ENCODE measurements at places on chromosomes 13 and 19.

- DNase-seq = no peak
Measured at GRCh38 chr13:84894749-84895148, 904.5 kb downstream of the SLITRK6 start.

DNA sequence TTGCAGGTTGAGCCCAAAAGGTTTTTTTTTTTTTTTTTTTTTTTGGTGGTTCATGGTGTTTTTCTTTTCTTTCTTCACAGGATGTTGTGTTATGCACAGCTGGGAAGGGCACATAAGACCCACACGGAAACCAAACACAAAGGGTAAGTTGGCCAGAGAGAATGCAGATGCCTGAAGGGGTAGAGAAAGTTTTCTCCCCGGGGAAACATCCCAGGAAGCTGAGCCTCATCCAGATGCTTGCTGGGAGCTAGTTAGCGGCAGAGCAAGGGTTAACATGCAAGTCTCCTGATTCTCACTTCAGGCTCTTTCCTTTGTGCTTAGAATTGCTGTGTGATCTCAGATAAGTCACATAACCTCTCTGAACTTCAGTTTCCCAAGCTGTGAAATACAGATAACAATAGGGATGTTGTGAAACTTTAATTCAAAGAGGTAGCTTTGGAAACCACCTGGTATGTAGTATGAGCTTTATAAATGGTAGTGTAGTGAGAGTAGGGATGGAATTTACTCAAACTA lies 3.1 kb downstream of the ADGRE1 start:
- no peak for DNase-seq

DNA sequence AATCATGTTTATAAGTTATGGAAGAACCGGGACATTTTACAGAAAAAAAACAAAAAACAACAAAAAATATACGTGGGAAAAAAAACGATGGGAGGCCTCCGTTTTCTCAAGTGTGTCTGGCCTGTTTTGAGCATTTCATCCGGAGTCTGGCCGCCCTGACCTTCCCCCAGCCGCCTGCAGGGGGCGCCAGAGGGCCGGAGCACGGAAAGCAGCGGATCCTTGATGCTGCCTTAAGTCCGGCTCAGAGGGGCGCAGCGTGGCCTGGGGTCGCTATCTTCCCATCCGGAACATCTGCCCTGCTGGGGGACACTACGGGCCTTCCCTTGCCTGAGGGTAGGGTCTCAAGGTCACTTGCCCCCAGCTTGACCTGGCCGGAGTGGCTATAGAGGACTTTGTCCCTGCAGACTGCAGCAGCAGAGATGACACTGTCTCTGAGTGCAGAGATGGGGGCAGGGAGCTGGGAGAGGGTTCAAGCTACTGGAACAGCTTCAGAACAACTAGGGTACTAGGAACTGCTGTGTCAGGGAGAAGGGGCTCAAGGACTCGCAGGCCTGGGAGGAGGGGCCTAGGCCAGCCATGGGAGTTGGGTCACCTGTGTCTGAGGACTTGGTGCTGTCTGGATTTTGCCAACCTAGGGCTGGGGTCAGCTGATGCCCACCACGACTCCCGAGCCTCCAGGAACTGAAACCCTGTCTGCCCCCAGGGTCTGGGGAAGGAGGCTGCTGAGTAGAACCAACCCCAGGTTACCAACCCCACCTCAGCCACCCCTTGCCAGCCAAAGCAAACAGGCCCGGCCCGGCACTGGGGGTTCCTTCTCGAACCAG lies 1.8 kb upstream of the APOE start:
- DNase-seq = peak; percentile 82

DNA sequence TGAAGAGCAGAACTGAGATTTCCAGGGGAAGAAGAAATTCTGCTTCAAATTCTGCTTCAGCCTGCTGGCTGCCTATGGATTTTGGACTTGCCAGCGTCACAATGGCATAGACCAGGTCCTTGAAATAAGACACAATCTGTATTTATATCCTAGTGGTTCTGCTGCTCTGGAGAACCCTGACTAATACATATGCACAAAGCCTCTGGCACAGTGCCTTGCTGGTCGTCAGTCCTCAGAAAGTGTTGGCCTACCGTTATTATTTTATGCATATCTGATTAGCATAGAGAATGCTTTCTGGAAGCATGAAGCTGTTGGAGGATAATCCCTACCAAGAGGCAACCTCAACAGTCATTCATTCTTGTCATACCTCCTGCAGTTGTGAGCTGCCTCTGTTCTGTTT lies 213.7 kb downstream of the B3GLCT start:
- no peak for DNase-seq

DNA sequence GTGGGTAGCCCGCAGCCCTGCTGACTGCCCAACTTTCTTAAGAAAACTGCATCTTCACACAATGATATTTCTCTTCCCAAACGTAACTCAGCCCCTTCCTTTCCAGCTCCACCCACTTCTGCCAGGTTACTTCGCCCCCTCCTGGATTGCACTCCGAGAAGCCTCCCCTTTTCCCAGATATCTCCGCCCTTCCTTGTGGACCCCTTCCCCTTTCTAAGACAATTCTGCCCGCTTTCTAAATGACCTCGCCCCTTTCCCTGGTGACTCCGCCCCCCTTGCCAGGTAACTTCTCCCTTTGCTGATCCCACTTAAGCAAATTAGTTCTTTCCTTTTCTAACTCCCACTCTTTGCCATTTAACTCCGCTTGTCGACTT lies 2.6 kb downstream of the VSIG10L start:
- DNase-seq = peak; percentile 36

DNA sequence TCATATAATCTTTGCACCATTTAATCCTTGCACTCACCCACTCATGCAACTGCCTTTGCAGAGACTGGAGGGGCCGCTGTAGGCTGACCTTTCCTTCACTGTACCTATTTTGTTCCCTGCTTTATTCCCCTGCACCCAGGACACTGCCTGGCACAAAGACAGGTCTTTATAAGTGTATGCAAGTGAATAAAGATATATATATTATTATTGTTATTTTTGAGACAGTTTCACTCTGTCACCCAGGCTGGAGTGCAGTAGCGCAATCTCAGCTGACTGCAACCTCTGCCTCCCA lies 3.8 kb downstream of the ALOX5AP start:
- no peak for DNase-seq

DNA sequence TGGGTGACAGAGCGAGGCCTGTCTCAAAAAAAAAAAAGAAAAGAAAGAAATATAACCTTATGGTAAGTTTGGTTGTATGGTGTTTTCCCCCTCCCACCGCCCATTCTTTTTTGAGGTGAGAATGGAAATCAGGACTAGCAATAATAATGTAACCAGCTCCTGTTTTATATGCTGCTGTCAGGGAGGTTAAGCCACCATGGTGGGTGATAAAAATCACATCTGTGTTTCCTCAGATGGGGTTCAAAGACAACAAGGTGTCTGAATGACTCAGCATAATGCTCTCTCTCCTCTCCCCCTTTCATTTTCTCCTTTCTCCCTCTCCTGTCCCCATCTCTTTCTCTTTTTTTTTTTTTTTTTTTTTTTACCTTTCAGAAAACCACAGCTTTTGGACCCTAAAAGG lies 28.3 kb upstream of the GARRE1 start:
- DNase-seq = no peak

DNA sequence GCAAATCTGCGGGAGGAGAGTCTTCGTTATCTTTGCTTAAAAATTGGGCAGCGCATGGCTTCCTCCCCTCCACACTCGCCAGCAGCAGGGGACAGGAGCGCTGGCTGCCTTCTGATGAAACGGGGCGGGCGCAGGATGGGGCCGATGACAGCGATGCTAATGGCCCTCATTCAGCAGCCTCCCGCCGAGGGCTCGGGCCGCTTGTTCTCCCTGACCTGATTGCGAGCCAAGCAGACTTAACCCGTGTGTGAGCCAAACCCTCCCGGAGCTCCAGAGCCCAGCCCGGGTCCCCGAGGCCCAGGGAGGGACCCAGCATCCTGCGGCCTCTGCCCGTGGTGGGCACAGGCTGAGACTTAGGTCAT lies 90.3 kb downstream of the KDM4B start:
- DNase-seq = no peak

DNA sequence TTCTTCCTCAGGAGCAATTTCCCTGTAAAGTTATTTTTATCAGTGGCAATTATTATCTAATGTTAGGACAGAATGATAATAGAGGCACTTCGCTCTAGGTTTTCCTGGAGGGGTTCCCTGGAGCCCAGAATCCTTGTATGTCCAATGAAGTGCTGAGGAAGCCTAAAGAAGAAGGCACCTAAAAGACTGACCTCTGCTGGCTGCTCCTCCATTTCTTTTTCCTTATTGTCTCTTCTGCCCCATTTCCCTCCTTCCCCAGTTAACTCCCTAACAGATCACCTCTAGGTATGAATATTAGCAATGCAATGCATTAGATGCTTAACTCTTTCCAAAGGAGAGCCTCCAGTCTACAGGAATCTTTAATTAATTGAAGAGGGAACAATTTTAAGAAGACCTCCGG lies 985.4 kb downstream of the DIAPH3 start:
- DNase-seq = no peak

DNA sequence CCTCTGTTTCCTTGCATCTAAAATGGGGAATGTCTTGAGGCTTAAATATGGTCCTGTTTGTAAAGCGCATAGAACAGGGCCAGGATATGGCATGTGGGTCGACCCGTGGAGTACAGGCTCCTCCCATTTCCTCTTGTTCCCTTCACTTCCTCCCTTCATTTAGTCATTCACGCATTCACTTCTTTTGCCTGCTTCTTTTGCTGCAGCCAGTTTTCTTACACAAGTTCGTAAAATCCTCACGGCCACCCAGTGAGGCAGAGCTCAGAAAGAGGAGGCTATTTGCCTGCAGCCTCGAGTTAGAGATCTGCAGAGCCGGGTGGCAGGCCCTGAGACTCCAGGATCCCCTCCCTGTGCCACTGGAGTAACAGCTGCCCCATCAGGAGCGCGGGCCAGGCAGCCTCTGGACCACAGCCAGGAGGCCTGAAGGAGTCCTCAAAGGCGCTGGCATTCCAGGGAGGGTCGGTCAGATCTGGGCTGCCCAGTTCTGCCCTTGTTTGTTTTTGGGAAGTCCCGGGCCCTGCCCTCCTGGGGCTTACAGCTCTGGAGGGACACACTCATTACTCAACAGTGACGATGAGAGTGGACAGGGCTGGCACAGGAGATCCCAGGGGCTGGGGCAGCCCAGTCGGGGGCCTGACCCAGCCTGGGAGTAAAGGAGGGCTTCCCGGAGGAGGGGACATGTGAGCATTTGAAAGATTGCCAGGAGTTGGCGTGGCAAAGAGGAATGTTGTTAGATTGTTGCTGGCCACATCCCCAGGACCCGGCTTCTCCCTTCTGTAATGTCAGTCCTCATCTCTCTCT lies 4.6 kb downstream of the PPP5C start:
- no peak for DNase-seq

GRCh38 chr19:50723735-50724521 lies 764 bp downstream of the CLEC11A start:
- no peak for DNase-seq

- no peak for DNase-seq
Measured at GRCh38 chr13:27627380-27627779, 5.7 kb downstream of the POLR1D start.

- DNase-seq = no peak
Measured at GRCh38 chr13:48411147-48411794, 1.6 kb downstream of the LPAR6 start.

- DNase-seq = no peak
Measured at GRCh38 chr13:36915106-36915505, 4.9 kb downstream of the SMAD9 start.

- DNase-seq = no peak
Measured at GRCh38 chr19:3857449-3858003, 11.3 kb downstream of the ZFR2 start.

DNA sequence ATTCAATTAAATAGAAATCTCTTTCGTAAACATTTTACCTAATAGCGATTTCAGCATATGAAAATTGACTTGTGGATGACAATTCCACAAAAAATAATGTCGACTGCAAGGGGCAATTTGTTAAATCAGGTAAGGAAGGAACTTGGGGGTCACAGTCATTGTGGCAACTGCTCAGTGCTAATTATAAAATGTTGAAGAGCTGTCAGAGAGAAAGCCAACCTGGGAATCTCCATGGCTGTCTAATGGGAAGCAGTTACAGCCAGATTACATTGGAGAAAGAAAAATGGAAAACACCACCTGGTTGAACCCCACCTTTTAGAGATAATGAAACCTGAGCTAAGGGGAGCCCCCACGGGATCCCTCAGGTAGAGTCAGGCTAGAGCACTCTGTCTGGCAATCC lies 373.9 kb downstream of the FOXO1 start:
- DNase-seq = no peak

GRCh38 chr13:29716493-29716892 lies 121.0 kb upstream of the SLC7A1 start:
- no peak for DNase-seq

DNA sequence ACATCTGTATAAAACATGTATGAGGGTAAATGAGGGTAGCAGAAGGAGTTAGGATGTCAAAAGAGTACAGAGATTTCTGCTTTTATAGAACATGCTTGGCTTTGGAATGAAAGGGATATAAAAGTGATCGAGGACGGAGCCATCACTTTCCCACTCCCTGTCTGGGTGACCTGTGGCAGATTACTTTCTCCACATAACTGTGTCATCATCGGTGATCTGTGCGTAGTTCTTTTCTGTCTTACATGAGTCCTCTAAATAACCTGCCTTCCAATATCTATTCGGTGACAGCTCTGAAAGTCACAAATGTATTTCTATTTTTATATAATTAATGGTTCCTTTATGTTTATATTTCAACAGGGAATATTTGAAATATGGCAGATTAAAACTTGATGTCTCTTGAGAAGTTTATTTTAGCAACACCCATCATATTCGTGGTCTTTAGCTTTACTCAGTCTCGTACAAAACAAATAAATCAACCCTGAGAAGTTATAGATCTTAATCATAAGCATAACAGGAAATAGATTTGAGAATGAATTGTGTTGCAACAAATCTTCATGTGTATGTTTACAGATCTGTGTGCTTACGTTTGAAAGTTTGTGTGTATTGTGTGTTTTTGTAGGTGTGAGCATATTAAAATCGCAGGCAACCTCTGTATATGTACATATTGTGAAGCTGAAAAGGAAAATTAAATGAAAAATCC lies 1094.3 kb downstream of the EFNB2 start:
- DNase-seq = no peak

DNA sequence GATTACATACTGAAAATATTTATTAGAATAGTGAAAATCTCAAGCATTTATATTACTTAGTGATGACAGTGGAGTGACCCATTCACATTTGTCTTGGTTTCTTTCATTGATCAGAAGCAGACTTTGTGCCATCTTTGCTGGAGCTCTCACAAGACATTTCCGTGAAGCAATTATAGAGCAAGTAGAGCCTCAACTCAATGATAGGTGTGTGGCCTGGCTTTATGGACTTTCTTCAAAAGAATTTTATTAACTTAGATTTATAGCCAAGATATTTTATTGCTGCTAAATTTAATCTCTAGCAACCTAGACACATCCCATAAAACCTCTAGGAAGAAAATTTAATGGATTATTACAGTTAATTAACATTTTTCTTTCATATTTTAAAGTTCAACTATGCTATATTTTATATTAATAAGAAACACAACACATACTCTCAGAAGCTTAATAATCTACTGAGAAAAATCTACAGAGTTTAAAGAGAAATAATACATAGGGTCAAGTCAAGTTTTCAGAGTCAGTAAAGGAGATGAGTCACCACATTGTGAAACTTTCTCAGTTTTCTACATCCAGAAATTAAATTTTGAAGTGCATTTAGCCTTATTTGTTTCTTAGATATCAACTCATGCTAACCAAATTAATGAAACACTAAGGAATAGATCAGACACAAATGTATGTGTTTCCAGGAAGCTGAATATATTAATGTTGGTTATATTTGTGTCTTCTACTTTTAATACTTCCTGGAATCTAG lies 160.5 kb downstream of the LACC1 start:
- DNase-seq = no peak

- no peak for DNase-seq
Measured at GRCh38 chr13:35378939-35379338, 97.5 kb downstream of the MAB21L1 start.

GRCh38 chr19:11179716-11180297 lies 17.5 kb downstream of the KANK2 start:
- DNase-seq = no peak
